IPS DF 6.9 (cell line): ENCODE measurements at places on chromosomes 4 and X.
A peak's percentile ranks its signal among the peaks of the same experiment; 100 is the strongest.

GRCh38 chrX:110851780-110852179, 56.2 kb upstream of the CHRDL1 start:
- DNase-seq, result no peak

DNA sequence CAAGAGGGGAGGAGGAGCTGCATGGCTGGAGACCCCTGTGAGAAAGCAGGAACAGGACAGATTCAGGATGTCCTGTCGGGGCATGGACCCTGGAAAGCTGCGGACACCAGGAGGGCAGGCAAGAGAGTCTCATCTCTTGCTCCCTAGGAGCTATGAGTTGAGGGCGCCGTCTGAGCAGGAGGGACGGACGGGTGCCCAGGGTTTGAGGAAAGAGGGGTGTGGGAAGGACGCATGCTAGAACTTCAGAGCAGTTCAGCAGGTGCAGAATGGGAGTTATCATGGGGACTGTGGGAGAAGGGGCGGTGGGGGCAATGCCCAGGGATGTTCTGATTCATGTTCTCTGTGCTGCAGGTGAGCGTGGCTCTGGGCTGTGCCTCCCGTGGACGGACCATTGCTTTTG, 24.8 kb downstream of the TKTL1 start:
- DNase-seq, result no peak

GRCh38 chr4:8081621-8082516, 76.7 kb downstream of the ABLIM2 start:
- DNase-seq, result no peak

- no peak for DNase-seq
Observed at GRCh38 chr4:168152837-168153500, 60.6 kb downstream of the ANXA10 start.

GRCh38 chrX:122301491-122301890, 882.6 kb upstream of the GRIA3 start:
- DNase-seq, result no peak

- DNase-seq, result no peak
Observed at GRCh38 chr4:47213539-47213938, 182.2 kb downstream of the GABRB1 start.

DNA sequence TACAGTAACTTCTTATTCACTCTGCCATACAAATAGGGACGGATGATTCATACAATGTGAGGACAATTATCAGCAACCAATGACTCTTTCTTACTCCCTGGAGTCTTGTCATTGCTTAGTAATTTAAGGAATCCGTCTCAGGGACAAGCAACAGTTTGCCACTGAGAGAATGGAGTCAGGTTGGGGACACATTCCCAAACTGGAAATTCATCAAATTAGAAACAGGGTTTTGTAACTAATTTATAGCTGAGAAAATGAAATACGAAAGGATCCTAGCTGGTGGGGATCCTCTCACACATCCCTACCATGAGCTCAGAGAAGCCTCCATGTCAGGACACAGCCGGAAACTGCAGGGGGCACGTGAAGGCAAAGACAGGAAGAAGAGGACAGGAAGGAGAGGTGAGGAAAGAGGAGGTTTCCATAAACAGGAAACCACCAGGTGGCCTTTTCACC, 50.4 kb upstream of the KDR start:
- no peak for DNase-seq

DNA sequence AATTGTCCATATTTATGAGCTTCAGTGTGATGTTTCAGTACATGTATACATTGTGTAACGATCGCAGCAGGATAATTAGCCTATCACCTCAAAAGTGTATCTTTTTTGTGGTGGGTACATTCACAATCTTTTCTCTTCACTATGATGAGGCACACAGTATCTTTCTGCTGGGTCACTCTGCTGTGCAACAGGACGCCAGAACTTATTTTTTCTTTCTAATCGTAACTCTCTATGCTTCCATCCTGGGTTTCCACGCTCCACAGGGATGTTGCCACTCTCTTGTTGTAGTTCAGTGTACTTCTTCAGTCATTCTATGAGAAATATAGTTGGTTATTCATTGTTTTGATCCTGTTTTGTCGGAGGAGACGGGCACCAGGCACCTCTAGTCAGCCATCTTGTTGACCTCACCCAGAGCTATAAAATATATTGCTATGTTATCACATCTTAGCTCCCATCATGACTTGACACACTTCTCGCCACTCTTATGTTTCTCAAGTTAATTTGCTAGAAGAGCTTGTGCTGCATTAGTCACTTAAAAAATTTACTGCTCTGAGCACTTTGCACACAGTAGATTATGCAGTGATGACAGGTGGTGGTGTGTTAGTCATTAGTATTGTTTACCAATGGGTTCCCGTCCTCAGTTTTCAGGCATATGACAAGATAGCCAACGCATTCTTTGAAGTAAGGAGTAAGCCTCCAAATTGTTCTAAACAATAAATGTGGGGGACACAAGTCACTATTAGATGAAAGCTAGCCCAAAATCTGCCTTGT, 1002.7 kb upstream of the PCDH7 start:
- DNase-seq, result no peak

- DNase-seq, result no peak
Observed at GRCh38 chr4:85778632-85779131, 303.7 kb downstream of the ARHGAP24 start.

GRCh38 chr4:55438314-55438713, 42.6 kb downstream of the TMEM165 start:
- DNase-seq, result no peak

GRCh38 chrX:2689773-2690666, 1.1 kb upstream of the CD99 start:
- DNase-seq, result no peak

- DNase-seq, result no peak
Observed at GRCh38 chr4:126560794-126561193, 1072.0 kb upstream of the INTU start.

- no peak for DNase-seq
Observed at GRCh38 chr4:83255584-83255983, 29.0 kb downstream of the COQ2 start.

DNA sequence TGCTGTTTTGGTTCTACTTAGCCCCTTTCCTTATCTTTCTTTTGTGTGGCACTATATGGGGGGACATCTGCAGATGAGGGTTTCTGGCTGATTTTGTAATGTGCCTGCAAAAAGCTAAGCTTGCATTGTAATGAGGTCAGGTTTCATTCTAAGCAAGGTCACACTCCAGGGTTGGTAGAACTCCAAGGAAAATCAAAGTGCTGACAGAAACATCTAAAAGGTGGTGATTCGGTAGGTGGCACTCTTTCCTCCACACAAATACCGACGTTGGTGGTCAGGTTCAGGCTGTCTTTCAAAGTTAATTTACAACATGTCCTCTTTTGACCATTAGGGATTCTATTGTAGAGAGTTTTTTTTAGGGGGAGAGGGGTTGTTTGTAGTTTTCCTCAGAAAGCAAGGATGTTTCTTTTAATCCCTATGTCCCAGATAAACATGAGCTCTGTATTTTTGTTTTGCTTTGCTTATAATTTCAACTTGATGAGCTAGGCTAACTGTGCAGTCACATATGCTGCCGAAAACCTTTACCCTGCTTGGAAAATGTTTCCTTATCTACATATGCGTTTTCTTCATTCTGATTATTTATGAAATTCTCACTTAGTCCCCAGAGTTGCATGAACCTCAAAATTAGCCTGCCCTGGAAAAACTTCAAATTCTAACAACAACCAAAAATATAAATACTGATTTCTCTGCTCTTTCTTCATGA, 434.2 kb downstream of the PPARGC1A start:
- DNase-seq, result peak; percentile 31

DNA sequence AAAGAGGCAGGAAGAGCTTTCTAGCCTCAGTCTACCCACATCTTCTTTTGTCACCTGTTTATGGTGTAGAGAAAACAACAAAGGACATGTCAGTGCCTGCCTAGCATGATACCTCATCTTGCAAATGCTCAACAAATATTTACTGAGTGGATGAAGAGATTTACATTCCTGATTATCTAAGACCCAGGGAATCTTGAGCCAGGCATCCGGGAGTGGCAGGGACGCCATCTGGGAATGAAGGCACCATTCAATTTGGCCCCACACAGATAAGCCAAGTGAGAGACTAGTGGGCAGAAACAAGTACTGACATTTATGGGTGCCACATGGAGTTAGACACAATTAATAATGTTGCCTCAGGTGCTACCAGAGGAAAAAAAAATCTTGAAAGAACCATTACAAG, 36.8 kb upstream of the CASK start:
- no peak for DNase-seq

- no peak for DNase-seq
Observed at GRCh38 chrX:48045410-48046311, 25.8 kb downstream of the ZNF630 start.

DNA sequence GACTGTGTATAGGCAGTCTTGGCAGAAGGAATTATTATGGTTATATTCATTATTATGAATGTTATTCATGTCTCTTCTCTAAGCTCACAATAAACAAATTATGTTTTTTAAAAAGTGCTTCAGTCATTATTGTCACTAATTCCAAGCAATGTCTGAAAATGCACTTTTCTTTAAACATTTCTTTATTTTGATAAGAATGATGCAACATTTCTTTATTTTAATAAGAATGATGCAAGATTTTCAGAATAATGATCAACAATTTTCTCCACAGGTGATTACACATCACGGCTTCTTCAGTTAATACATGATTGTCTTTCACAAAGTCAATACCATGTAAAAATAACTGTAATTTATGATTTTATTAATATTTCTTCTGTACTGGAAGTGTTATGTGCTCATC, 22.7 kb downstream of the MAGEA4 start:
- no peak for DNase-seq

- no peak for DNase-seq
Observed at GRCh38 chr4:168486912-168487281, 6.6 kb upstream of the DDX60L start.

DNA sequence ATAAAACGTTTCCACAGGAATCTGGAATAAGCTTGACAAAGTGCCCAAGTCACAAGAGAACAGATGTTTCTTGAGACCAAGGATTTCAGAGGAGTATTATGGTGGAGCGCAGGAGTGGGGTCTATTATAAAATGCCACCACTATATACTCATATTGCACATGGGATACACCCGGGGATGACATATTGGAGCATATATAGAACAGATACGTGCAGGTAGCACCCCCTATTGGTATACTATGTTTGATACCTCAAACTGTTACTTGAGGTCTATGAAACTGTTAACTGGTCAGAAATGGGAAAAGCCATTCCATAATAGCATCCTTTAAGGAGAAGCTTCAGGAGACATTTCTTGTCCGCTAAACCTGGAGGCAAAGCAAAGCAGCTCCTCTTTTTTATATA, 86.0 kb downstream of the PCYT1B start:
- DNase-seq, result no peak

DNA sequence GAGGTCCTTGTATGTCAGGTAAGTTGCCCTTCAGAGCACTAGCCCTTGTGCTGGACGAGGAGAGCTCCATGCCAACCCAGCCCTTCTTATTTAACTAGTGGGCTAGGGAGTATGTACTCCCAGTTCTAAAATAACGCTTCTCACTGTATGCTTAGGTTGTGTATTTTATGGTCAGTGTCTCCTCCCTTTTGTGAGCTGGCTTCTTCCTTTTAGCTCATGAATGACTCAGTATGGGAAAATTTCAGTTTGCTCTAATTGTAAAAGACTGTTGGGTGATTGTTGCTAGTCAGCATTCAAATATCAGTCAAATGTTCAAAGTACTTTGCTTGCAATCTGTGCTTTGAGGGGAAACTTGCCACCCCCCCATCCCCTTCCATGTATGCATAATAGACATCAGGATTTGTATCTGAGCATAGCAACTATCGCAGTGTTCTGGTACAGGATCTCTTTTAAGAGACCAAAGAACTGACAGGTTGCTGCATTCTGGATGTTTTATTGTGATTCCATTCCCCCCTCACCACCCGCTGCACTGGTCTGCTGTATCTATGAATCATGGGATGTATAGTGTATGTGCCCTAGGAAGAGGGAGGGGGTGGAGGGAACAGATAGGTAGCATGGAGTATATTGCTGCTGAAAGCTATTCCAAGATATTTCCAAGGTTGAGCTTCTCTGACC, 34.7 kb downstream of the DLG3 start:
- DNase-seq, result no peak

DNA sequence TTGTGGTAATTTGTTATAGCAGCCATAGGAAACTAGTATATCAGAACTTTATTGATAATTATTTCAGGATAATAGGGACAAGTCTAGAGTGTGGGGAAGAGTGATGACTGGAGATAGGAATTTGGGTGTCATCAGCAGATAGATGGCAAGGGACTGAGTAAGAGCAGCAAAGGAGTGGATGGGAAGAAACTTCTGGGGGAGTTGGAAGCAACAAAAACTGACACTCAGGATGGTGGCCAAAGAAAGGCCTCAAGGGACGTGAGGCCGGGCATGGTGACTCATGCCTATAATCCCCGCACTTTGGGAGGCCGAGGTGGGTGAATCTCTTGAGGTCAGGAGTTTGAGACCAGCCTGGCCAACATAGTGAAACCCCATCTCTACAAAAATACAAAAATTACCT, 9.1 kb upstream of the SLC25A5 start:
- DNase-seq, result no peak

DNA sequence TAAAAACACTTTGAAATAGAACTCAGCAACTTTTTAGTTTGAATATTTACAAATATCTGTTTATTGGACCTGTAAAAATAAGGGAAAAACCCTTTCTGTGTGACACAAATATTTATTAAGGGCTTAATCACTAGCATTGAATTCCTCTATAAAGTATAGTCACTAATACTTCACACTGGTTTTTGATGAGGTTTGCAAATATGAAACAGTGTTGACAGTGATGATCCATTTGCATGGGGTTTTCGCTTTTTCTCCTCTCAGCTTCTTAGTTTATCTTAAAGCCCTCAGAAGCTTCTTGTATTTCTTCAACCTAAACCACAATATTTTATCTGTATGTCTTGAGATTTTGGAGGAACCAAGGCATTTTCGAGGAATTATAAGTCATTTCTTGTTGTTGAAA, 96.6 kb upstream of the TEX13A start:
- DNase-seq, result no peak

DNA sequence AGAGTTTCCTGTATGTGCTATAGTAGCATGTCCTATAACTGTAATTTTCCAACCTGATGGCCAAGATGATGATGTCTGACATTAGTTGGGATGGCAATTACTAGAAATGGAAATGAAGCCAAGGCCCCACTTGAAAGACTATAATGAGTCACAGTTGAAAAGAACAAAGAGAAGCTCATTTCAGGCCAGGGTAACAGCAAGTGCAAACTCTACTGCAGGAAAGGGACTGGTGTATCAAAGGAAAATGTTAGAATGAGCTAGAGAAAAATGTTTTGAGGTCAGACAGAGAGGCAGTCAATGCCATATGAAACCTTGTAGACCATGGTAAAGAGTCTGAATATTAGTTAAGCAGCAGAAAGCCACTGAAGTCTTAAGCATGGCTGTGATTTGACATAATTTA, 146.2 kb upstream of the SH3RF1 start:
- no peak for DNase-seq
